ENCODE measurements at places on chromosomes 2 and 18.

GRCh38 chr18:47490882-47491281 is 239.4 kb upstream of the SKOR2 start:
- no peak for DNase-seq

DNA sequence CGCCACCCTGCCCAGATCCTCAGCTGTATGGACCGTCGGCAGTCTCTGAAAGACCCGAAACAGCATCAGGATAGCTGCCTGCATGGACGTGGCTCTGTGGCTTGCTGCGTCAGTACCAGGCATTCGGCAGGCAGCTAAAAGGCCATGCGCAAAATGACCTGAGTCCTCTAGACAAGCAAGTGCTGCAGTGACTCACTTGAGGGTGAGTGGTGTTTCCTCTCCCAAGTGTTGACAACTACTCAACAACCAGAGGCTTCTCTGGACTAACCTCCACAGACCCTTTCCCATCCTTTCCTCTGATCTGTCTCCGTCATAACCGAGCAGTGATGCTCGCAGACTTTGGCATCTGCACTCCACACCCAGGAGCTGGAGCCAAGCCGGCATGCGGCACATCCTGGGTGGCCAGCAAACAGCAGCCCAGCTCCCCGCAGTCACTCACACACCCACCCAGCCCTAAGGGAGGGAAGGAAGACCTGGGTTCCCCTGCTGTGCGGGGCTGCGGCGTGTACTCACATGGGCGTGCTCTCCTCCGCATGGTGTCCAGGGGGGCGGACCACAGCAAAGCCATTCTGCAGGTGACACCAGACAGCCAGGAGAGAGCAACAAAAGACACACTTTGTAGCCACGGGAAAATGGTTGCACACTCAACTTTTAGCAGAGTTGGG is 239.3 kb downstream of the TWIST2 start:
- DNase-seq = no peak

GRCh38 chr2:53366543-53366942 is 401.1 kb upstream of the CHAC2 start:
- DNase-seq = peak; percentile 14

GRCh38 chr2:10704034-10704594 is 14.3 kb upstream of the NOL10 start:
- DNase-seq = no peak

- peak; percentile 11 for DNase-seq
These were observed 24.4 kb downstream of the MBP start for GRCh38 chr18:77108001-77108692.

DNA sequence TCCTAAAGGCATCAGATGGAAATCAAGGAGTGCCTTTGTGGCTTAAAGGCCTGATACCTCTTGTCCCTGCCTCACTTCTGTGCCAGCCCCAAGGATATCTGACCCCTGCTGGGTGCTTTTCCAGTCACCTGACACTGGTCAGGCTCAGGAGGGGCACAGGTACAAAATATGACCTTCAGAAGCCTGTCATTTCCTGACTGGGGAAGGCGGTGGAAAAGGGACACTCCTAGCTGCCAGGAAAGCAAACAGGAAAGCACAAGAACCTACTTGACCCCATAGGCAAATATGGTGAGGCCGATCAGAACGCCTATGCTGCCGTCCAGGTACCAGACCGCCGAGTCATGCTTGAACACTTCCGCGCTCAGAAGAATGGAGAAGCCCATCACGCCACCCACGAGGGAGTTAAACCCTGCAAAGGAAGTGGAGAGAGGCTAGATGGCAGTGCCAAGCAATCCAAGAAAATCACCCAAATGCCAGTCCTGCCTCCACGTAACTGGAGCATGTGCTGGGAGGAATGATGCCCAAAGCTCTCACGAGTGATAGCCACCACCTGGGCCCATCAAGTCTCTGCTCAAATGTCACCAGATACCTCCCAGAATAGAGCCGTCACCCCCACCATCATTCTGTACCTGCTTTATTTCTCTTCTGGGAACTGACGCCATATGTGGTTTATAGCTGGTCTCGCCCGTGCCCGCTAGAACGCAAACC is 204.0 kb downstream of the MGAT5 start:
- no peak for DNase-seq

DNA sequence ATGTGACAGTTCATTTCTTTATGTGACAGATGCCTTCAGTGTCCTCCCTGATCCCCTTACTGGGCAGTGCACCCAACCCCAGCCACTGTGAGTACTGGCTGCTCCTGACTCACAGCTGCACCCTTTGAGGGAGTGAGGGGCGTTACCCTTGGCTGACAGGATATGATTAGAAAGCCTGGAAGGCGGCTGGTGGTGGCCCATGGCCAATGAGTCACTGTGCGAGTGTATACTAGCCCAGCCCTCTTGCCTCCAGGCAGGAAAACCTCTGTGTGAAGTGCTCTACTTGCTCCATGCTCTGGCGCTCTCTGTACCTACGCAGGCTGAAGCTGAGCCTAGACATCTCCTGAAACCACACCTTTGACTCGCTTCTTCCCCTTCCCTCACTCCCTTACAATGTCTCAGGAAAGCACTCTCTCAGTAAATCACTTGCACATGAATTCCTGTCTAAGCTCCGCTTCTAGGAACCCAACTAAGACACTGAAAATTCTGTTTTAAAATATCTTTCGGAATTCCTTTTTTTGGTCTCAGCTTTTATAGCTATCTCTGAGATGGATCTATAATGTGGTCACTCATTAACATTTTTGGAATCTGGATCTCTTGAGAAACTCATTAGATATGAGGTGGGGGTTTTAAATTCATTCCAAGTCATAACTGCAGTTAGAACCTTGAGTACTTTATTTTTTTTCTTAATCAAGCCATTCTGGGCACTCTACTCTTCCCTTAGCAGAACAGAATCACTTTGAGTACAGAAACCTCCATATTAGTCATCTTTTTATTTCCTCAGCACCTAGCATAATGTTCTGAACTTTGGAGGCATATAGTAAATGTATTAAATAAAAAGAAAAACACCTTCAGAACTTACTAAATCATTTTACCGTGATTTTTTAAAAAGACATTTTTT is 25.3 kb upstream of the STAM2 start:
- no peak for DNase-seq

- no peak for DNase-seq
These were observed 24.3 kb downstream of the TMEM237 start for GRCh38 chr2:201618744-201619662.

- peak; percentile 87 for DNase-seq
These were observed 93.4 kb downstream of the PPP1R1C start for GRCh38 chr2:182078988-182079602.

DNA sequence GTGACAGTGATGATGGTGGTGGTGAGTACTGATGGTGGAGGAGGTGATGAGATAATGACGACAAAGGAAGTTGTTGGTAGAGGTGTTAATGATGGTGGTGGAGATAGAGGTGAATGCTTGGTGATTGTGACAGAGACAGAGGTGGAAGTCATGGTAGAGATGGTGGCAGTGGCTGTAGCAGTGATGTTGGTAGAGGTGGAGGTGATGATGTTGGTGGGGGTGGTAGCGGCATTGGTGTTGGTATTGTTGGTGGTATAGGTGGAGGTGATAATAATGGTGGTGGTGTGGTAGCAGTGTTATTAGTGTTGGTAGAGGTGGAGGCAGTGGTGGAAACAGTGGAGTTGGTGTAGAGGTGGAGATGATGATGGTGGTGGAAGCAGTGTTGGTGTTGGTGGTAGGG is 36.4 kb downstream of the LYPD1 start:
- DNase-seq = no peak

GRCh38 chr2:230873661-230874401 is 9.1 kb downstream of the ITM2C start:
- no peak for DNase-seq

DNA sequence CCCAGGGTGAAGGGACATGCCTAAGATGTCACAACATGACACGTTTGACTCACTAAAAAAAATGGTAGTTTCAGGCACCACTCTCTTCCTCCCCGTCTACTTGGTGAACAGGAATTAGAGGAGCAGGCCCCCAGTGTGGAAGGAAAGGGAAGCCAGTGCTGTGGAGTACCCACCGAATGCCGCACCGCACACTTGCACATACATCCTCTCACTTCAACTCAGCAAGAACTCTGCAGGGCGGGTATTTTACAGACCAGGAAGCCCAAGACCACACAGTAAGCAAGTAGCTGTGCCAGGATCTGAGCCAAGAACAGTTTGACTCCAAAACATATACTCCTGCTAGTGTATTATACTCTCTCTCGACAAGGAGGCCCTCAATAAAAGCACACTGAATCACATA is 69.8 kb downstream of the BCL2 start:
- no peak for DNase-seq

DNA sequence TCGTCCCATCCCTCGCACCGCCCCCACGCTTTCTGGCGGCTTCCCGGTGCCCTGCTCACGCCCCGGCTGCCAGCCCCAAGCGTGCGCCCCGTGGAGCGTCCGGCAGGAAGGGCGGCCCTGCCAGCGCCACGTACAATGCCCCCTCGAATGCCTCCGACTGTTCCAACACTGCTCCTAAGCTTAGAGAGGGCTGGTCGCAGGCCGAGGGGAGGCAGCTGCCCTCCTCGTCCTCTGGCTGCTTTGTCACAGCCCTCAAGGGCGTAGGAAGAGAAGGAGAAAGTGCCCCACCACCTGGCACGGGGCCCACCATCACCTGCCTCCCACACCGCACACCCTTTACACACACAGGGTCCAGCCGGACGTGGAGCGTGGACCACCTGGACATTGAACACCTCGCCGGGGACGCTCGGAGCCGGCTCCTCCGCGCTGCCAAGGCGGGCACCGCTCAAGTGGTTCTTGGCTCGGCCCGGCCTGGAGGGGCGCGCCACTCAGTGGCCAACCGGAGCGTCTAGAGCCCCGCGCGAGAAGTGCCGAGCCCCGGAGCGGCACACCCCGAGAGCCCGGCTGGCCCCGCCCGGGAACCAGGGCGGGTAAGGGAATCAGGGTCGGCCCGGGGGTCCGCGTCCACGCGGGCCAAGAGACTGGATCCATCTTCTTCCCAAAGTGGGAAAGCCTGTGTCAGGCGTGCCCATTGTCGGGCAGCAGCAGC is 830 bp downstream of the DNER start:
- DNase-seq = peak; percentile 58

DNA sequence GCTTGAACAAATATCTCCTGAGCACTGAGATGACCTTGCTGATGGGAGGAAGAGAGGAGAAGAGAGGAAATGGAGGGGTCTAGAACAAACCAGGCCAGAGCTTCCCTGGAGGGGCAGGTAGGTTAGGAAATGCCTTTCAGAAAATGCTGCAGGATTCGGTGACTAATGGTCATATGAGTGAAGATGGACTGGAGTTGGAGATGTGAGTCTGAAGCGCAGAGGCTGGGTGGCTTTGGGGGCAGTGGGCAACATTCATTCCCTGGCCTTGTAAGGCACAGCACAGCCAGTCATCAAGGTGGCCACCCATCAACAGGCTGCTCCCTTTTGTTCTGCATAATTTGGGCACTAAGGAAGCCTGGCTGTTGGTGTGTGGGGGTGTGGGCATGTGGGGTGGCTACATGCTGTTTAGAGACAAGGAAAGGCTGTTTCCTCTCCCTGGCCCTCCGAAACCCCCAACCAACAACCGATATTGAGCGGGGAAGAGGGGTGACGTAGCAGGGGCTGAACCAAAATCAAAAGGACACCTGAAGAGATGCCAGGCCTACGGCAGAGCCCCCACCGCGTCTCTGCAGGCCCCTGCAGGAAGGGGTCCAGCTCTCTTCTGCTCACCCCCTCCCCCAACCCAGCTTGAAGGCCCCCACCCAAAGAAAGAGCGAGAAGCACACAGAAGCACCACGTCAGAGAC is 1.5 kb downstream of the SLC30A3 start:
- no peak for DNase-seq

DNA sequence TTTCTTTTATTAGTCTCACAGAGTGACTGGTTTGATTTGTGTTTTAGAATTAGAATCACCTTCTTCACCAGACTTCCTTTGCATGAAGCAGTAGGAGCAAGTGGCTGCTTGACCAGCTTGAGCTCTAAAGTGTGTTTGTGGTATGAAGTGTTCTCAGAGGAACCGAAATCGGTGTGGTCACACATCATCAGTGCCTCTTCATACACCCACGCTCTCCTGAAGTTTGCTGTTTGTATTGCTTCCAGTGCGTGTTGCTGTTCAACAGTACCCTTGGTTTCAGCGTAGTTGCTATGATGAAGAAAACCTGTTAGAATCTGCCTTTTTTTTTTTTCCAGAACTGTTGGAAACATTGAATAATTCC is 77.9 kb downstream of the LIMS1 start:
- no peak for DNase-seq

- no peak for DNase-seq
These were observed 61.0 kb downstream of the FN1 start for GRCh38 chr2:215374642-215375466.

DNA sequence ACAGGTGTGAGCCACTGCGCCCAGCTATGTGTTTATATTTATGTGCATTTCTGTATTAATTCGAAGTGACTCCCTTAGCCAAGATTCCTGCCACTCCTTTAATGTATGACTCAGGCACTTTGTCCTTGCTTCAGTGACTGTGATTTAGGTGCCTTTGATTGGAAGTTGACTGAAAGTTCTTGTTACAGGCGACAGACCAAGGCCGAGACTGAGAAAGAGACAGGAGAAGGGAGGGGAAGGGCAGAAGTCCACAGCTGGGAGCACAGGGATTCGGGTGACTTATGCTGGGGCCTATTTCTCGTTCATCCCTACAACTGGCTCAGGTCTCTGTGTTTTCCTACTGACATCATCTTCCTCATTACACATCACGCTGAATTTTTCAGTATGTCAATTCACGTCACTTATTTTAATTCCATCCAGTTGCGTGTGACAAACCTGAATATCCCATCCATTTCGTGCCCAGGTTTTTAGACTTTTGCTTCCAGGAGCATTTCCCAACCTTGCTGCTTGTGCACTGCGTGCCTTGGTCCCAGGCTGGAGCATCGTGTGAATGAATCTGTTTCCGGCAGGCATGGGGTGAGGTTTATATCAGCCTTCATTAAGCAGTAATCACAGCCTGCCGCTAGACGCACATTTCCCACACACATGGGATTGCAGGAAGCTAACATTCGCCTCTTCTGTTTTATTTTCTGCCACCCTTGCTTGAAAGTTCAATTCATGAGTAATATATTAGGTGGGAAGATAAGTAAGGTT is 42.4 kb downstream of the TMEM18 start:
- DNase-seq = no peak

DNA sequence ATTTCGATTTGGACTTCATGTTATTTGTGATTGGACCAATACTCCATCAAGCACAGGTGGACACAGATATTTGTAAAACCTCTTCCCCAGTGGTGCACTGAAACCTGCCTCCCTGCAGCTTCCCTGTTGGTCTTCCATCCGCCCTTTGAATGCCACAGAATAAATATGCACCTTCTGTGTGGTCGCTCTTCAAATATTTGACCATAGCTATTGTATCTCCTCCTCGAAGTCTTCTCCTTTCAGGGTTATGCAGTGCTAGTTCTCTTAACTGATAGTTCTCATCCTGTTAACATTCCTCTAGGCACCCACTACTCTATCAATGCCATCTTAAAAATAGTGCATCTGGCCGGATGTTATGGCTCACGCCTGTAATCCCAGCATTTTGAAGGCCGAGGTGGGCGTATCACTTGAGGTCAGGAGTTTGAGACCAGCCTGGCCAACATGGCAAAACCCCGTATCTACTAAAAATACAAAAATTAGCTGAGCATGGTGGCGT is 12.5 kb downstream of the SPATS2L start:
- no peak for DNase-seq

GRCh38 chr2:101704816-101705578 is 7.5 kb downstream of the MAP4K4 start:
- DNase-seq = no peak

Measured in NCI-H1105 treated with DMSO at 0.1 percent for 48 hours (cell line).